ENCODE measurements at places on chromosomes 12 and 14.

GRCh38 chr14:59919570-59920377 is at the start of gene LRRC9:
LRRC9 (plus strand) TSS chr14:59920144.
- no peak for DNase-seq

GRCh38 chr14:96876747-96877146 is 79.6 kb downstream of the VRK1 start:
- no peak for DNase-seq

GRCh38 chr12:128269181-128269591 is 2.2 kb downstream of the TMEM132C start:
- no peak for DNase-seq

GRCh38 chr14:49966971-49967630 is 74.2 kb downstream of the ARF6 start:
- no peak for DNase-seq

GRCh38 chr14:63174760-63175191 is 29.5 kb upstream of the RHOJ start:
- peak; percentile 42 for DNase-seq

GRCh38 chr12:116508145-116509121 is 50.7 kb upstream of the MAP1LC3B2 start:
- DNase-seq = no peak
